ENCODE measurements at places on chromosomes 3 and 15.

GRCh38 chr3:184156522-184156955, 1.4 kb downstream of the DVL3 start:
- peak; percentile 38 for DNase-seq

DNA sequence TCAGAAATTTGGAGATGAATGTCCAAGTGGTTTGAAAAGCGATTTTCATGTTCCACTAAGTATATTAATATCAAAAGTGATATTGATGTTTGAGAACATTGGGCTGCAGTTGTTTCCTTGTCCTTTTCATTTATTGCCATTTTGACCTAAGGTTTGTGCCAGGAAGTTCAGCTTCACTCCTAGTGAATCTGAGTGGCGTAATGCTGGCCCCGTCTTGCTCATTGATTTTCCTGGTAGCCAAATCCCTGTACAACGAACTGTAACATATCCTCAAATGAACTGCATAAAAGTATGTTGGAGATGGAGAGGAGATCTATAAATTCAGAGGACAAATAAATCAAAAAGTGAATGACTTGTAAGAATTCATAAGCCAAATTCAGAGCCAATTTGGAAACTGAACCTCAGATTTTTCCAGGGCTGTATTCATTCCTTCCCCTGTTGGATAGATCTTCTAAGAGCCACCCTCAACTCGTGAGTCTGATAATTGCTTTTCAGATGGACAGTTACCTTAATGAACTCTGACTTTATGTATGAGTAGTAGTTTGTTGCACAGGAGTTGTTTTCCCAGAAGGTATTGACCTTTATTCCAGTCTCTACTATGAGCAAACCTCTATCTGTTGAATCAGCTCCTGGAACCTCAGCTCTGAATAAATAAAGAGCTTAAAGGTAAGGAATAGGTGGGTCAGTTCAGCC, 72.8 kb downstream of the ITPR1 start:
- peak; percentile 78 for DNase-seq

- peak; percentile 72 for DNase-seq
Observed at GRCh38 chr3:186596568-186597287, 16.1 kb upstream of the AHSG start.

DNA sequence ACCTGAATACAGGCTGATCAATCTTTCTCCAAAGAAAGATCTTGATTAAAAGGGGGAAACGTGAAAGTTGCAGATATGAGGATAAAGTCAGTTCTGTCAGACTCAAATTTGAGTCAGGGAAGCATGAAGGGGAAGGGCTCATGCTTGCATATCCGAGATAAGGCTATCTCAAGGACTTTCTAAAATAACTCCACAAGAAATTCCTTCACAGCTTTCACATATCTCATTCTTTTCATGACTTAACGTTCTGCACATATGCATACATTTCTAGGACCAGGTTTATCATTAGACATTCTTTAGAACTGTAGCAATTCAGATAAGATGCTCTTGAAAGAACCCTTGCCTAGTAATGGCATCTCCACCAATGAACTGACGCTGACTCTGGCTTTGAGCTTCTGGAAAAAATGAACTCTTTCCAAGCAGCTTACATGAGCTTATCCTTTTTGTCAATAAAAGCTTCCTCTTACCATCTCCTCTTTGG, 15.9 kb downstream of the SH3GL3 start:
- DNase-seq: no peak

GRCh38 chr3:24628523-24629258, 134.0 kb upstream of the THRB start:
- no peak for DNase-seq

- DNase-seq: no peak
Observed at GRCh38 chr3:20837676-20838302, 651.8 kb upstream of the SGO1 start.

GRCh38 chr3:65548848-65549625, 489.7 kb downstream of the MAGI1 start:
- DNase-seq: no peak

DNA sequence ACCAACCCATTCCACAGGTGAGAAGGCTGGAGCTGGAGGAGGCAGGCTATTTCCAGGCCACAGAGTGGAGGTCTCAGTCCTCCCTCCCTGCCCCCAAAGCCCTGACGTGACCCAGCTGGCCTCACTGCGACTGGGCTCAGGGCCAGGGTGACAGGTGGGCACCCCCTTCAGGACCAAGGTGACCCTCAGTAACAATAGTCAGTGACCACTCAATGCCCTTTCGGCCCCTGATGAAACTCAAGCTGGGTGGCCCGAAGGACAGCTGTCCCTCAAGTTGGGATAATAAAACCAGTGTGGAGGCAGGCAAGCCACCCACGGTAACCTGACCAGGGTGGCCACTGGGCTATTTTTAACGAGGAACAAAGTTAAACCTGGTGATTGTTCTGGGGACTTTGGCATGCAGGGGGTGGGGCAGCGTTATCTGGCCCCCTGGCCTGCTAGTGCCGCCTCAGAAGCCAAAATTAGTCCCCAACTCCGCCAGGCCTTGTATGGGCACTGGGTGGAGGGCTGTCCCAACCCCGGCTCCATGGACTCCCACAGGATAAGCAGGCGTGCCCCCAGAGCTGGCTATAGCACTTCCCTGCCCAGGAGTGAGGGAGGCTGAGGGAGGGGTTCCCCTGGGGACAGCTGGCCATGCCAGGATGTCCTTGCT, 1.1 kb downstream of the TNNC1 start:
- DNase-seq: no peak

- no peak for DNase-seq
Observed at GRCh38 chr15:38176691-38177090, 75.9 kb upstream of the SPRED1 start.

GRCh38 chr3:16048435-16049318, 125.8 kb upstream of the GALNT15 start:
- DNase-seq: peak; percentile 25

DNA sequence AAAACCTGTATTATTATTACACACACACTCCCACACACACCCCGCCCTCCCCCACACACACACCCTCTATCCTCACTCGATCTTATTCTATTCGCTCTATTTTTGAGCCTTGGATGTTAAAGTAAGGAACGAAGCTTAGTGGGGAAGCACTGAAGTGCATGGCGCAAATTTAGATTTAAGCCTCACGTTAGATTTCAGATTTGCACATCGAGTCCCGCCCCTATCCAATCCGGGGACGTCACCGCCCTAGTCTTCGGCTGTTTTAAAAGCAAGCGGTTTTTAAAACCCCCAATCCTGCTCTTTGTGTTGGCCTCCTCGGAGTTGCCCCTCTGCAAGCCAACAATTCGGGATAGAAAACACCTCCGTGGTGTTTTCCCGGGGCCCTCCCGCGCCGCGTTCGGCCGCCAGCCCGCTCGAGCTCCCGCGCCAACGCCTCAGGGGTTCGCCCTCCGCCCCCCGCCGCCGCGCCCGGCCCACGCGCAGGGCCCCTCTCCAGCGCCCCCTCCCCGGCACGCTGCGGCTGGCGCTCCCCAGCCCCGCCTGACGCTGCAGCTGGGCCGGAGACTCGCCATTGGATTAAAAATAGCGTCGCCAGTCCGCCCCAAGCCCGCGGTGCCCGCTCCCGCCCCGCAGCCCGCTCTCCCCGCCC, at the start of gene USP13:
Gene USP13, plus strand, starts transcription at position 594 of the 649 bp plus-strand sequence. CDS start 186 bp downstream, outside the sequence.
- peak; percentile 66 for DNase-seq

DNA sequence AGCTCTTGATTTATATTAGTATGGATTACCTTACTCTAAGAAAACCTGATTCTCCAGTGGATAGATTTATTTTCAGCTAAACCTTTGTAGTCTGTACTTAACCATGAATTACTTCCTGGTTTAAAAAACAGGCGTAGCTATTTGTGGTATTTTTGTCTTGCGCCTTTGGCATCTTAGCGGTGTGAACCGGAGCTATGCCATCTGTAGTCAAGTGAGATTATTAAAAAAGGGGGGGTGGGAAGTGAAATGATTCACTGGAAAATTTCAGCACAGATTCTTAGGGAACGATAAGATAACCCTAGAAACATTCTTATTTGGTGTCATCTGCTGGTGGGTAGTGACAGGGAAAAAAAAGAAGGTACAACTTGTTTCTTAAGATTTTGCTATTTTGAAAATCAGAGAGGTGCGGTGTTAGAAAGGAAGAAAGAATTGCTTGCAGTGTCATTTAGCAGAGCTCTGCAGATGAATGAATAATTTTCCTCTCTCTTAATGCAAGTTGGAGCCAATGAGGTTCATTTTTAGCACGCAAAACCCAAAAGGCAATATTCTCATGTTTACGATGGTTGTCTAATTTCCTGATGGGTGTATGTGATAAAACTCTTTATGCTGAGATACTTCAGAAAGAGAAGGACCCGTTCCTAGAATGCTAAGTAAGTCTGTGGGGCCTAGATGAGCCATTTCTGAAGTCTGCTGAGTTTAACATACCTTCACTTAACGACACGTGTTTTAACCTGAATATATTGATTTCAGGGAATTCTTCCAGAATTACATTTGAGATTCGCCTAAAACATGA, 44.0 kb downstream of the PSMD6 start:
- peak; percentile 71 for DNase-seq

DNA sequence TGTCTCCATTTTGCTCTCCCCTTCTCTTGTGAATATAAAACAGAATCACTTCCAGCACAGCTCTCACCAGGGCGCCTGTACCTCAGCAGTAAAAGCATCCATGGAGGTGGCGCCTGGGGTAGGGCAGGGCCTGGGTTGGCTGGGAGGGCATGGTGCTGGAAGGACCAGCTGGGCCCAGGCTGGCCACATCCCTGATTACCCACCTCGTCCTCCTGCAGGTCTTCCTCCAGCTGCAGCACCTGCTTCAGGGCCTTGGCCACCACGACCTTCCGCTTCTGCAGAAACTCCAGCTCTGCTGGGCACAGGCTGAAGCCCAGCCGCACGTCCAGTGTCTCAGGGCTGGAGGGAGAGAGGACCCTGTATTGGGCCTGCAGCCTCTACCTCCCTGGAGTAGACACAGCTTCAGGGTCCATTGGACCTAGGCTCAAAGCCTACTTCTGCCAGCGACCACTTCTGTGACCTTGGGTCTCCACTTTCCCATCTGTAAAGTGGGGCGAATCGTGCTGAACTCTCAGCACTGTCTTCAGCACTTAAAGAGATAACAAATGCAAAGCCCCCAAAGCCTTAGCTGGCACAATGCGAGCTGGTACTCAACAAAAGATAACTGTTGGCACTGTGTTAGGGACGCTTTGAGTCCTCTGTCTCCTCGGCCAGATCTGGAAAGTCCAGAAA, 23.8 kb downstream of the PLA2G4E start:
- no peak for DNase-seq
